Stimulated activated CD4-positive, alpha-beta T cell treated with anti-CD3 and anti-CD28 coated beads, Interleukin-4, amount 100 ng/mL, for 24 hours (primary cell): ENCODE measurements at places on chromosomes 16 and 17.

DNA sequence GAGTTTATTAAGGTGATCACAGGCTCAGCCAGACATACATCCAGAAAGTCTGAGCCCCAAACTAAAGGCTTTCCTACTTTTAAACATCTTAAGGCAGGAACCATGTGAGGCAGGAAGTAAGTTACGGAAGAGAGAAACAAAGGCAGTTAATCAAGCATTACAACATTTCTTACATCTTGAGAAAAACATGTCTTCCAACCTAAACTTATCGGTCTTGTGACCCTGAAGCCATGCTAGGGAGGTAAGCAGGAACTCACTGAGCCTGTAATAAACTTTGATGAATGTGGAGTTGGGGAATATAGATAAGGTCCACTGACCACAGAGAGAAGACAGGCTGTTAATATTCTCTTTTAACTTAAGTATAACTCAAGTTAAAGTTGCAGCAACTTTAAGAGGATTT lies 3.5 kb upstream of the ACSM3 start:
- no peak for DNase-seq

GRCh38 chr17:74449773-74450172 lies 16.7 kb upstream of the CD300A start:
- no peak for DNase-seq

- no peak for DNase-seq
These were observed 12.3 kb downstream of the PSMD12 start for GRCh38 chr17:67353929-67354574.

GRCh38 chr16:70454222-70455034 lies at the start of gene FCSK:
Gene FCSK, plus strand, starts transcription at chr16:70454595. Its CDS starts 8,596 bp downstream, at chr16:70463191.
- DNase-seq = peak; percentile 63

DNA sequence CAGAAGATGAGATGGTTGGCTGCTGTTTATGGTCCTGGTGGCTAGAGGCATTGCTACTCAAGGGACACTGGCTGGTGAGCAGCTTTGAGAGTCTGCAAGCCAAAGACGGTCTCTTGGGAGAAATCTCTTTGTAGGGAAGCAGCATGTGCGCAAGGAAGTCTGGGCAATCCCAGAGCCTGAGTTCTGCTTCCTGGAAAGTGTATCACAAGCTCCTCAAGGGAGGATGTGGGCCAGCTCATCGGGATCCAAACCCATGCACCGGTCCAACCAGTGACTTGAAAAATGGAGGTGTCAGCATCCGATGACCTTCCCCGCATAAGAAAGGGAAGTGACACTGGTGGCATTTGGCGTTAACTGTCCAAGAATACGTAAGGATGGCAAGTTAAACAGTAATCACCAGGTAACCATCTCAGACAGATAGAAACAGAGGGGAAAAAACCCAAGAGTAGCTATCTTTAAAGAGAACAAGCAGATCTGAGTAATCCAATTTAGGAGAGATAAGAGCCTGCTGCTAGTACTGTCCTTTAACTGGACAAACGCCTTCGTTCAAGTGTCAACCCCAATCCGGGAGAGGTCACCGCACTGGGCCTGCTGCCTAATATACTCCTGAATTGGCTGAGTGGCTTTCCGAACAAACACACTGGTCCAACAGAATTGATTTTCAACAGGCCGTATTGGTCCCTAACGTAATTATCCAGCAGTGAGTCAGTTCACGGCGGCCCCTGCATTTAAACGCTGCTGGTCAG lies 303.0 kb upstream of the ZFHX3 start:
- DNase-seq = no peak

- DNase-seq = no peak
These were observed 6.0 kb downstream of the FHOD1 start for GRCh38 chr16:67241008-67241900.

GRCh38 chr16:5069854-5070253 lies 1.8 kb upstream of the ALG1 start:
- DNase-seq = no peak

- DNase-seq = no peak
These were observed 32.6 kb downstream of the CTCF start for GRCh38 chr16:67594956-67595355.

DNA sequence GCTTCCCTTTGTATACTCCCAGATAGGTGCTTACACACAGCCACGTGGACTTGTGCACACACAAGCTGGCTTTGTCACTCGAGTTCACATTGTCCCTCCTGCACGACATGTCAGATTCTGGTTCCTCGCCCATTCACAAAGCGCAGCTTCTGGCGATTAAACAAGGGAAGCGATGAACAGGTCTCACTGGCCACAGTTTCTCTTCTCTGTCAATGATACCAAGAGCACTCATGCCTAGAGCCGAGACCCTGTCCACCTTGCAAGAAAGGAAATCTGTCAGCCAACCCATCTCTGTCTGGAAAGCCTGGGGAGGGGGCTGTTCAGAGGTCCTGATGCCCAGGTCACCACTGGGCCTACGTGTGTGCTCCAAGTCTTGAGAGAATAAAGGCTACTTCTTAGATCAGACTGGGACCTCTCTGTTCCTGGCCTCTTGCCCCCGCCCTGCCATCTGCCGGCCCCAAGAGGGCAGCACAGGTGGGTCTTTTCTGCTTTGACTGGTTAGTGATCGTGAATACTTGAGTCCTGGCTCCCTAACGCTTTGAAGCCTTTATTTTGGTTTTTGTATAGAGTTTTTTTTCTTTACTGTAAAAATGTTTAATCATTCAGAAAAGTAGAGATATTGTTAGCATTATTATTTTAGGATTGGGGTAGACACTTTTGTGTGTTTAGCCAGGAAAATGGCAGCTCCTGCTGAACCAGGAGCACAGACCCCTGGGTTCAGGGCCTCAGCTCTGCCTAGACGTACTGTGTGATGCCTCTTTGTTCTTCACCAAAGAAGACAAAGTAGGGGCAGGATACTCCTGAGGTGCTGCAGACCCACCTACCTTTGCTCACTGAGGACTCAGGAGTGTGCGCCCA lies 104.7 kb downstream of the MRM1 start:
- peak; percentile 60 for DNase-seq

DNA sequence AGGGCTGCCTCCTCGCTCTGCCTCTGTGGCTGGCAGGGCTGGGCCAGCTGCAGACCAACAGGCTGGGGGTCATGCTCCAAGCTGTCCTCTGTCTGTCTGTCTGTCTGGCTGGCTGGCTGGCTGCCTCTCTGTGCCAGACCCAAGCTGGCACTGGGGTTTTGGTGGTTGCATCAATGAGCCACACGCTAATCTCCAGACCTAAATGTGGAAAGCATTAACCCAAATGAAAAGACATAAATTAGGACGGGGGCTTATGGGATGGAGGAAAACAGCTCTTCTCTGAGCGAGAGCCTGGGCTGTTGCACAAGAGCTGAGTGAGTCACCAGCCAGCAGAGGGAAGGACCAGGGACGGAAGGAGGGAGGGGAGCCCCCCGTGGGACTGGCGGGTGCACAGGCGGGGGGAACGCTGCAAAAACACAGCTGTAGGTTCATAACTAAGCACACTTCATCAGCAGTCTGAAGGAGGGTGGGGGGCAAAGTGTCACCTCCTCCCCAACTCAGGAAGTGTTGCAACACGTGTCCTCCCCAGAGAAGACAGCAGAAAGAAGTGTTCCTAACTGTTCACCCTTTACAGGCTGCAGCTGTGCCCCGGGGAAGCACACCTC lies 83.4 kb downstream of the GAS7 start:
- peak; percentile 27 for DNase-seq

DNA sequence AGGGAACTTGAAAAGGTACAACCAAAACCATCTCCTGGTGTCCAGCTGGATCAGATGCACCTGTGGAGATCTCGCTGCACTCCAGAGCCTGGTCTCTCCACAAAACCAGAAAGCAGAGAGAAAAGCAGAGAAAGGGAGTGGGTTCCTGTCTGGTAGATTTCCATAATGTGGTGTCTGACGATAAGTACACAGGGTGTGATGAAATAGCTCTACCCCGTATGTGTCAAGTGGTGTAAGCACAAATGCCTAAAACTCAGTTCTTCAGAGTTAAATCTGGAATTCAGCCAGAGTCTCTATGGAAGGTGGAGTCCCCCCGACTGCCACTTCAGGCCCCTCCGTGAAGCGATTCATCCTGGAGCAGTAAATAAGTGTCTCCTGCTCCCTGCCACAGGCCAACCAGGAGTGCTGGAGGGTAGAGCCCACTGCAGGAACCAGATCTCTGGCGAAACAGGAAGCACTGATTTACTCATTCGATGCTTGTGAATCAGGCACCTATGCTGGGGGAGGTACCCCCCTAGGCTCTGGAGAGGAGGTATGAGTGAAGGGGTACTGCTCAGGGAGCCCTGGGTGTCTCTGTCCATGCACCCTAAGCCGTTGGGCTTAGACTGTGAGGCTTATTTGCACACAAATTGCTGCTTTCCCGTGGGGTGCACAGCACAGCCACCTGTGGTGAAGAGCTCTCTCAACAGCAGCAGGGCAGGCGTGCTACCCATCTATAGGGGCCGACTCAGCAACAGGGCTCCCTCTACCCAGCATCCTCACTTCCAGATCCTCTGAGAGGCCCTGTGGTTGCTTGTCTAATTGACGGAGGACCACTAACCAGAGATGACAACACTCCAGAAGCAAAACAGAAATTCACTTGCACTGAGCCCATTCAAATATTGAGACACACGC lies 97.1 kb upstream of the MYOCD start:
- no peak for DNase-seq

DNA sequence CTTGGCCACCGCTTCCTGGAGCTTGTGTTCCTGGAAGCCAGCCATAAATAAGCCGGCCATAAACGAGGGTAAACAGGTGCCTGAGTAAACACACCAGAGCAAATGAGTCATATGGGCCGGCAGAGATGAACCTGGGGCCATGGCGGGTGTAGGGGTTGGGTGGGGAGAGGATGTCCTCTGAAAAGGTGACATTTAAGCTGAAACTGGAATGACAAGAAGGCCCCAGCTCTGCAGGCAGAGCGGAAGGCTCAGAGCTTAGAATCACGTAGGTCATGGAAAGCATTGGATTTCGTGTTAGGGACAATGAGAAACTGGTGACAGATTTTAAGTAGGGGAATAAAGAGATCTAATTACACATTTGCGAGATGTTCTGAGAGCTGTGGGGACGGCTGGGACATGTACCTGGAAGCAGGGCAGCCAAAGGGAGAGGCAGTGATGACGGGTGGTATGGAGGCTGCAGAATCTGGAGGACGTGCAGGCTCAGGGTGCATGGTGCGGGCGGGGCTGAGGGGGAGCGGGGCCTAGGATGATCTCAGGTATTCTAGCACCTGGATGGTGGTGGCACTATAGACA lies 8.1 kb upstream of the DNASE1 start:
- DNase-seq = no peak

GRCh38 chr16:66353055-66353454 lies 13.4 kb upstream of the CDH5 start:
- DNase-seq = no peak

DNA sequence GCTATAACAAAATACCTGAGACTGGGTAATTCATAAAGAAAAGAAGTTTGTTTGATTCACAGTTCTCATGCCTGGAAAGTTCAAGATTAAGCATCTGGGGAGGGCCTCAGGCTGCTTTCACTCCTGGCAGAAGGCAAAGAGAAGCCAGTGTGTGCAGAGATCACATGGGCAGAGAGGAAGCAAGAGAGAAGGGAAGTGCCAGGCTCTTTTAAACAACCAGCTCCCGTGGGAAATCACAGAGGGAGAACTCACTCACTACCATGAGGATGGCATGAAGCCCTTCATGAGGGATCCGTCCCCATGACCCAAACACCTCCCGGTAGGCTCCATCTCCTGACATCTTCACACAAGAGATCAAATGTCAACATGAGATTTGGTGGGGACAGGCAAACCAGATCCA lies 501.6 kb downstream of the MAF start:
- DNase-seq = no peak

DNA sequence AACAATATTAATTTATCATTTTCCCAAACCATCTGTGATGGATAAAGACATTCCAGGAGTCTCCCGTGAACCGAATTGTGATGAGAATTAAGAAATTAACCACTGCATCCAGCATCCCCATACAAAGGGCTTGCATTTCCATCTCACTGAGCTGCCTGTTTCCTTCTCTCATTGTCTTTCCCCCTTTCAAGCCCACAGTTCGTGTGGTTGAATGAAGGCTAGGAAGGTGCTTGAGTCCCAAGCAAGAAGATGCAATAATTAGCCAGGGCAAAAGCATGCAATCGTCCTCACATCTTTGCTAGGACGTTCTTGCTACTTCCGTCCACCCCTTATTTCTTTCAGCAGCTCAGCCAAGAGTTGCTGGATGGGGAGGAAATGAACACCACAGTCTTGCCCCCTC lies 146.1 kb downstream of the NTN1 start:
- DNase-seq = no peak

DNA sequence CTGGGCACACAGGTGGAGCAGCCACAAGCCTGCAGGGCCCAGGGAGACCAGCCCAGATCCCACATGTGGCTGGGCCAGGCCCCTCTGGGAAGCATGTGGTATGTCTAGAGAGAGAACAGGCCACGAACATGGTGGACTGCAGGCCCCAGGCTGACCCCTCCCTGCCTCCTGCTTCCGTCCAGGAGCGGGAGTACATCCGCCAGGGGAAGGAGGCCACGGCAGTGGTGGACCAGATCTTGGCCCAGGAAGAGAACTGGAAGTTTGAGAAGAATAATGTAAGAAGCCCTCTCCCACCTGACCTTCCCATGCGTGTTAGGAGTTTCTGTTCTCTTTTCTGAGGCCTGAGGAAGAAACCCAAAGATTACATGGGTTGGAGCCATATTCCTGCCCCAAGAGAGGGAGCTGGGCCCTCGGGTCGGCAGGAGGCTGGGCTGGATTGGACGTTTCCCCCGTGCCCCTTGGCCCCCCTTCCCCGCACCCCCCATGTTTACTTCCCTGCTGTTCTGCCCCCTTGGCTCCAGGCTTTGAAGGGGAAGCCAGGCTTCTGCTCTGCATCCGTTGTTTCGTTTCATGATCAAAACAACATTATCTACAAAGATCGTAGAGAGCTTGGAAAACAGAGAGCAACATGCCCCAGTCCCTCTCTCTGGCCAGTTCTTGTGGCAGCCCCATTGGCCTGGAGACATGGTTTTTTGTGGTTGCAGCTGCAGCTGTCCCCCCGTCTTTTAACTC lies 5.7 kb upstream of the TCAP start:
- no peak for DNase-seq

GRCh38 chr17:60622961-60623360 lies 23.0 kb downstream of the PPM1D start:
- no peak for DNase-seq

- no peak for DNase-seq
These were observed 15.0 kb downstream of the CNTNAP4 start for GRCh38 chr16:76292218-76292617.

GRCh38 chr17:55742272-55743102 lies 8.4 kb upstream of the PCTP start:
- DNase-seq = no peak

- DNase-seq = no peak
These were observed 6.6 kb upstream of the VASN start for GRCh38 chr16:4365014-4365406.

GRCh38 chr16:87310610-87311009 lies 6.6 kb downstream of the C16orf95 start:
- no peak for DNase-seq

DNA sequence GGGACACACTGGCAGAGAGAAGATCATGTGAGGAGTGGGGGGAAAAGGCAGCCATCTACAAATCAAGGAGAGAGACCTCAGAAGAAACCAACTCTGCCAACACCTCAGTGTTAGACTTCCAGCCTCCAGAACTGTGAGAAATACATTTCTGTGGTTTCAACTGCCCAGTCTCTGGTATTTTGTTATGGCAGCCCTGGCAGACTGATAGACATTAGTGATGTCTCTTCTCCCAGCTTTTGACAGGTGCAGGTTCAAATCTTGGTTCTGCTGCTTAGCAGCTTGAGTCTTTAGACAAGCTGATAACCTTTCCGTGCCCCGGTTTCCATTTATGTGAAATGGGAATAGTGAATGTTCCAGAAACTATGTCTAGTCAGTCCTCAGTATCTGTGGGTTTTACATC lies 199.5 kb downstream of the SNX29 start:
- no peak for DNase-seq

GRCh38 chr17:50064253-50065001 lies 8.5 kb downstream of the ITGA3 start:
- no peak for DNase-seq
